ENCODE measurements at places on chromosomes 2 and 18. TPM values are rescaled to one million over a fixed set of nuclear protein-coding genes. Genes with fewer than 3 reads are reported as not detected.

GRCh38 chr2:64283641-64284361 is 139.6 kb upstream of the PELI1 start:
- H3K27me3 ChIP-seq, result no peaks in the 10 kb centered on the region
- no peak overlapping the region for H3K27ac ChIP-seq
- no peak overlapping the region for H3K4me3 ChIP-seq
- peaks cover 10% of the 10 kb centered on the region for H3K4me1 ChIP-seq
- H3K36me3 ChIP-seq, result no peaks in the 10 kb centered on the region

DNA sequence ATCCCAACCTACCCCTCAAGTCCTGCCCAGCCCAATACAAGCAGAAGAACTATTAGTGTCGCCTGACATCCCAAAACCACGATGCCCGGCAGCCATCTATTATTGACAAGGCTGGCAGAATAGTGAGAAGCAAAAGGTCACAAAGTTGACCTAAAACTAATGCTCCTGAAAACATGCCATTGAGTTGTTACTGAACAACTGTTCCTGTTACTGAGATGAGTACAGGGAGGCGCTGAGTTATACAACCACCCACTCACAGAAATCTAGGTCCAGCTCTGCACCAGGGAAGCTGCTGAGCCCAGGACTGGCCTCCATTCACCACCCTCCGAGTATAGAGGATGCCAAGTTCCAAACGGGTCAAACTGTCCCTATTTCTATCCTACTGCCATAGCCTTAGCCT is 180.0 kb upstream of the ACAA2 start:
- DNase-seq, result no peak
- H3K4me3 ChIP-seq, result no peak overlapping the region
- peaks cover 3% of the 10 kb centered on the region for H3K4me1 ChIP-seq
- H3K27me3 ChIP-seq, result no peaks in the 10 kb centered on the region
- H3K27ac ChIP-seq, result no peak overlapping the region

- no peaks in the 10 kb centered on the region for H3K36me3 ChIP-seq
- H3K27me3 ChIP-seq, result no peaks in the 10 kb centered on the region
Measured at GRCh38 chr2:31889044-31889443, 121.8 kb downstream of the MEMO1 start.

DNA sequence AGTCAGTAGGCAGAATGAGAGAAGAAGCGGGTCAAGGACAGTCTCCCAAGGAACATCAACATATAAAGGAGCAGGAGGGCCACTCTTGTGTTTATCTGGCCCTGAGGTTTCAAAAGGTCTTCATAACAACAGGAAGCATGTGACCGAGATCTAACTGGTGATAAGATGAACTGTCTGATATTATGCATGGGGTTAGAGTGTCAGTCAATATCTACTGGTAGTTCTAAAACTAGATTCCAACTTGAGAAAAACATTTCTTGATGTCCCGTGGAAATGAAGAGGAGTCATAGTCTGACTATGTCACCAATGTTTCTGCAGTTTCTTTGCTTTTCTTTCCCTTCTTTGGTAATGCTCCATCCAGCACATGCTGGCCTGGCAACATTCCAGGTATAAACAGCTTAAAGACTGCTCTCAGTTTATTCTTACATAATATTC is 77.5 kb upstream of the ITPRID2 start:
- no peak overlapping the region for H3K4me3 ChIP-seq
- no peaks in the 10 kb centered on the region for H3K36me3 ChIP-seq
- DNase-seq, result no peak
- H3K27me3 ChIP-seq, result no peaks in the 10 kb centered on the region

- H3K27ac ChIP-seq, result no peak overlapping the region
- no peak overlapping the region for H3K4me3 ChIP-seq
- H3K36me3 ChIP-seq, result no peaks in the 10 kb centered on the region
- DNase-seq, result no peak
Measured at GRCh38 chr2:216352653-216353270, 19.5 kb downstream of the MARCHF4 start.

GRCh38 chr2:189673661-189674373 is 653 bp upstream of the ANKAR start:
- H3K4me1 ChIP-seq, result peaks cover 8% of the 10 kb centered on the region
- H3K4me3 ChIP-seq, result peak overlapping the region; percentile 78
- DNase-seq, result no peak
- peaks cover 12% of the 10 kb centered on the region for H3K36me3 ChIP-seq

DNA sequence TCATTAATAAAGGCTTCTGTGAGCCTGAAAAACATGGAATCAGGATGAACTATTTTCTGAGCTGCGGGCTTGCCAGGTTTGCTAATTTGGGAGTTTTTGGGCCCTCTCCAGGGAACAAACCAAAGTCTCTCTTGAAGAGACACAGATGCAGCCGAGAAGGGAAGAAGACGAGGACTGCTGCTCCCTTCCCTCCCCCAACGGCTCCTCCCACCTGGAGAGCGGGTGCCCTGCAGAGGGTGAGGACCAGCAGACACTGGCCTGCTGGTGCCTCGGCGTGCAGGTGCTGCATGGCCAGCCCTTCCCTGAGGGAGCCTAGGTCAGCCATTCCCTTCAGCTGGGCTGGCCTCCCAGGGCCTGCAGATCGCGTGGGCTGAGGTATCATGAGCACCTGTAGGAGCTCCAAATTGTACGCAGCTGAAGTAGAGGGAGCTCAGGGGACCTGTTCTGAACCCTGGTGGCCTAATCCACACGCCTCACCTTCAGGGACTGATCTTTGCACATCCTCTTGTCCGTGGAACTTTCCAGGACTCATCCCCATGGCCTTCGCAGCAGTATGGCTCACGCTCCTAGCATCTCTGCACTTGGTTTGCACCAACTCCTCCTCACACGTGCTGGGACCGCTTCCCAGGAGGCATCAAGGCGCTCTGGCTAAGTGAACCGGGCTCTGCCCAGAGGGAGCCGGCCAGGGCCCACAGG is 19.5 kb downstream of the EMX1 start:
- H3K27me3 ChIP-seq, result peaks cover 2% of the 10 kb centered on the region
- no peak for DNase-seq
- H3K36me3 ChIP-seq, result peaks cover 23% of the 10 kb centered on the region
- H3K4me3 ChIP-seq, result no peak overlapping the region
- no peak overlapping the region for H3K27ac ChIP-seq

DNA sequence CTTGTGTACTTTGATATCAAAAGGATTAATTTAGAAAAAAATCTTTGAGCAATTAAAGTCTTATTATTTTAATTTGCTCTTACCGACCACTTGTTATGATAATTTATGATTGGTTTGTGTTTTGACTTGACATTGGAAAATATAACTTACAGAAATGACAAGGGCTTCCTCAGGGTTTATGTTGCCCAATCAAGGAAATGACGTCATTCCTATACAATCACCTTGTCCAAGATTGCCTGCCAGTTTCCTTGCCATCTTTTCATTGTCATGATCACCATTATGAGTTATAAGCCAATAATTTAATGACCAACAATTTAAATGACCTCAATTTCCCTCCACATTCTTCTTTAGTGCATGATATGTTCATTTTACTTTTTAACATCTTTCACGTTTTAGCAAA is 351.8 kb upstream of the TMEFF2 start:
- DNase-seq, result no peak
- no peaks in the 10 kb centered on the region for H3K4me1 ChIP-seq
- no peaks in the 10 kb centered on the region for H3K36me3 ChIP-seq
- H3K27me3 ChIP-seq, result no peaks in the 10 kb centered on the region
- no peak overlapping the region for H3K27ac ChIP-seq

- peaks cover 3% of the 10 kb centered on the region for H3K4me1 ChIP-seq
- no peak for DNase-seq
- H3K36me3 ChIP-seq, result no peaks in the 10 kb centered on the region
- H3K27ac ChIP-seq, result no peak overlapping the region
Measured at GRCh38 chr18:62339106-62339988, 14.2 kb downstream of the TNFRSF11A start.

GRCh38 chr2:39421354-39421753 is 15.7 kb downstream of the MAP4K3 start:
- H3K27me3 ChIP-seq, result no peaks in the 10 kb centered on the region
- DNase-seq, result no peak
- H3K4me1 ChIP-seq, result peaks cover 2% of the 10 kb centered on the region
- H3K36me3 ChIP-seq, result no peaks in the 10 kb centered on the region
- H3K27ac ChIP-seq, result no peak overlapping the region

GRCh38 chr2:168583710-168584521 is 127.8 kb downstream of the CERS6 start:
- no peak for DNase-seq
- no peaks in the 10 kb centered on the region for H3K27me3 ChIP-seq
- no peak overlapping the region for H3K27ac ChIP-seq
- H3K4me3 ChIP-seq, result no peak overlapping the region
- H3K36me3 ChIP-seq, result peaks cover 2% of the 10 kb centered on the region
- H3K4me1 ChIP-seq, result no peaks in the 10 kb centered on the region

DNA sequence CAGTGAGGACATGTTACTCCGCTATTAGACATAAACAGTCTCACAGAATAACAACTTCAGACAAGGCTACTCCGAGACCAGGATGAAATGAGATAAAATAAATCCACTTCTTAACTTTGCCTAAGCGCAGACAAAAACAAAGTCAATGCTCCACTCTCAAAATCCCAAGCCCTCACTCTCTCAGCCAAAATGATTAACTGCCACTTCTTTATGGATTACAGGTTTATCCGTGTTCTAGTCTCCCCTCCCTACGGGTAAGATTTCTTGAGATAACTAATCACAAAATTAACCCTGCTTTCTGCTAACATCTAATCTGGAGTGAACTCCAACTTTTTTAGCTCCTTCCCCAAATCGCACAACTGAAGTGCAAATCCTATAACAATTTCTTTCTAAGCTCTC is 1.1 kb upstream of the CRYGC start:
- H3K27me3 ChIP-seq, result no peaks in the 10 kb centered on the region
- DNase-seq, result no peak
- H3K36me3 ChIP-seq, result no peaks in the 10 kb centered on the region
- no peak overlapping the region for H3K4me3 ChIP-seq
- H3K4me1 ChIP-seq, result peaks cover 4% of the 10 kb centered on the region
- H3K27ac ChIP-seq, result no peak overlapping the region

Gene GATA6
- 0.89 TPM for total RNA-seq

Gene PPP1R1C
- 27.3 TPM for total RNA-seq

Gene OXER1
- total RNA-seq, result 1.1 TPM
